ENCODE measurements at places on chromosomes 3 and 15. TPM values are rescaled to one million over a fixed set of nuclear protein-coding genes. Genes with fewer than 3 reads are reported as not detected.

Gene GABRB3
- 0.45 TPM for total RNA-seq

Gene CFAP100
- total RNA-seq, result not detected

Gene ANXA2
- total RNA-seq, result 4,110 TPM

Gene POLQ
- total RNA-seq, result 0.70 TPM

Gene SLC51B
- not detected for total RNA-seq

Gene SENP2
- total RNA-seq, result 34.0 TPM

Gene ROPN1
- not detected for total RNA-seq

Gene ISL2
- 0.08 TPM for total RNA-seq

Gene SLC35G2
- total RNA-seq, result 2.8 TPM

Gene GOLGA8T
- total RNA-seq, result not detected

Gene TMEM108
- 0.12 TPM for total RNA-seq

Gene KCNAB1
- total RNA-seq, result 0.59 TPM

Gene C15orf62
- not detected for total RNA-seq

Gene LIPC
- total RNA-seq, result 3.2 TPM
